Endothelial cell of umbilical vein (primary cell): ENCODE measurements at places on chromosomes 2 and 18. TPM values are rescaled to one million over a fixed set of nuclear protein-coding genes. Genes with fewer than 3 reads are reported as not detected.

GRCh38 chr2:197258580-197258979 is 52.0 kb downstream of the ANKRD44 start:
- DNase-seq: no peak
- no peaks in the 10 kb centered on the region for H3K27me3 ChIP-seq
- H3K27ac ChIP-seq: no peak overlapping the region
- no peaks in the 10 kb centered on the region for H3K36me3 ChIP-seq

- H3K4me3 ChIP-seq: no peak overlapping the region
- DNase-seq: no peak
- H3K4me1 ChIP-seq: no peaks in the 10 kb centered on the region
- peaks cover 2% of the 10 kb centered on the region for H3K27me3 ChIP-seq
These were observed 664 bp downstream of the NETO1 start for GRCh38 chr18:72866901-72867745.

GRCh38 chr2:107589079-107589491 is 237.6 kb upstream of the RGPD4 start:
- H3K4me1 ChIP-seq: no peaks in the 10 kb centered on the region
- H3K27ac ChIP-seq: no peak overlapping the region
- no peak for DNase-seq
- H3K36me3 ChIP-seq: no peaks in the 10 kb centered on the region
- H3K27me3 ChIP-seq: no peaks in the 10 kb centered on the region

GRCh38 chr18:6294148-6294784 is 120.4 kb downstream of the L3MBTL4 start:
- no peak overlapping the region for H3K27ac ChIP-seq
- no peak overlapping the region for H3K4me3 ChIP-seq
- H3K27me3 ChIP-seq: no peaks in the 10 kb centered on the region
- no peaks in the 10 kb centered on the region for H3K4me1 ChIP-seq

DNA sequence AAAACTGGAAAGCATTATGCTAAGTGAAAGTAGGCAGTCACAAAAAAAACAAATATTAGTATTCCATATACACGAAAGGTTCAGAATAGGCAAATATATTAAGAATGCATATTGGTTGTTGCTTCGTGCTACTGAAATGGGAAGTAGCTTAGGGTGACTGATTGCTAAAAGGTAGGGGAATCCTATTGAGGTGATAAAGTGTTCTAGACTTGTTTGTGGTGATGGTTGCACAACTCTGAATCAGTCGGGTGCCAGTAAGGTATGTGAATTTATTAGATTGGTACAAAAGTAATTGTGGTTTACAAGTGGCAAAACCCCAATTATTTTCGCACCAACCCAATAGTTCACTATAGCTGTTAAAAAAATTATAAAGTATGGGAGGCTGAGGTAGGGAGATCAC is 20.7 kb downstream of the USP34 start:
- H3K4me3 ChIP-seq: no peak overlapping the region
- H3K27me3 ChIP-seq: no peaks in the 10 kb centered on the region
- no peak for DNase-seq
- no peaks in the 10 kb centered on the region for H3K4me1 ChIP-seq
- no peaks in the 10 kb centered on the region for H3K36me3 ChIP-seq
- H3K27ac ChIP-seq: no peak overlapping the region

The NT5DC4 gene
- total RNA-seq: not detected in 2 replicates

The RBFA gene
- 30.5 and 34.8 TPM in 2 replicates for total RNA-seq

The CHRNG gene
- total RNA-seq: not detected in 2 replicates

GRCh38 chr2:131040661-131041401 is 52.4 kb downstream of the FAM168B start:
- peaks cover 43% of the 10 kb centered on the region for H3K27me3 ChIP-seq
- no peak overlapping the region for H3K4me3 ChIP-seq
- H3K4me1 ChIP-seq: no peaks in the 10 kb centered on the region

GRCh38 chr18:41905786-41906527 is 49.1 kb upstream of the PIK3C3 start:
- peaks cover 3% of the 10 kb centered on the region for H3K27me3 ChIP-seq
- H3K4me3 ChIP-seq: no peak overlapping the region
- no peak for DNase-seq
- no peaks in the 10 kb centered on the region for H3K36me3 ChIP-seq
- H3K27ac ChIP-seq: no peak overlapping the region
- no peaks in the 10 kb centered on the region for H3K4me1 ChIP-seq
